Spleen (tissue), 13 donors: ENCODE measurements at places on chromosomes 1 and 21. TPM values are rescaled to one million over a fixed set of nuclear protein-coding genes. Genes with fewer than 3 reads are reported as not detected.

C1orf115 gene
- 58.6 TPM for polyA plus RNA-seq

GRCh38 chr1:94095112-94095637 is 25.8 kb downstream of the ABCA4 start:
- no peaks in the 10 kb centered on the region for H3K36me3 ChIP-seq
- H3K4me3 ChIP-seq: no peak overlapping the region
- peaks cover 45% of the 10 kb centered on the region for H3K4me1 ChIP-seq
- peak overlapping the region; percentile 76 for H3K27ac ChIP-seq
- H3K27me3 ChIP-seq: no peaks in the 10 kb centered on the region

CHI3L1 gene
- polyA plus RNA-seq: 15.7 TPM

RPE65 gene
- polyA plus RNA-seq: not detected

- no peaks in the 10 kb centered on the region for H3K36me3 ChIP-seq
- H3K4me1 ChIP-seq: no peaks in the 10 kb centered on the region
- H3K27me3 ChIP-seq: no peaks in the 10 kb centered on the region
These were observed 31.9 kb upstream of the LYPD8 start for GRCh38 chr1:248787430-248787829.

GRCh38 chr1:38527373-38527966 is 332.1 kb downstream of the RRAGC start:
- H3K36me3 ChIP-seq: no peaks in the 10 kb centered on the region
- no peak overlapping the region for H3K4me3 ChIP-seq
- DNase-seq: no peak
- no peaks in the 10 kb centered on the region for H3K4me1 ChIP-seq
- H3K27ac ChIP-seq: no peak overlapping the region
